ENCODE measurements at places on chromosomes 16 and 17. TPM values are rescaled to one million over a fixed set of nuclear protein-coding genes. Genes with fewer than 3 reads are reported as not detected.

DNA sequence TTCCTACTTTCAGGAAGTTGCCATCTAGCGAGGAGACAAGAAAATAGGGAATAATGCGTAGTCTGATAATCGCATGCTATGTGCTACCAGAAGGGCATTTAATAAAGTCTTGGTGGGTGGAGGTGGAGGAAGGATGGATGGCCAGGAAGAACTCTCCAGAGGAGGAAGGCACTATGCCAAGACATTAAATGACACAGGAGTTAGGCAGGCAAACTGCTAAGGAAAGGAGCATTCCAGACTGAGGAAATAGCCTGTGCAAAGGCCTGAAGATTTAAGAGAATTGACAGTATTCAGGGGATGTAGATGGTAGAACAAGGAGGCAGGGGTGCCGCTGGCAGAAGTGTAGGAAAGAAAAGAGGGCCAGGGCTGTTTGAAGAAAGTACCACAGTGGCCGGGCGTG lies 19.3 kb upstream of the ARHGAP44 start:
- no peak for DNase-seq

GRCh38 chr16:68113059-68113761 lies 28.0 kb downstream of the NFATC3 start:
- no peak for DNase-seq

DNA sequence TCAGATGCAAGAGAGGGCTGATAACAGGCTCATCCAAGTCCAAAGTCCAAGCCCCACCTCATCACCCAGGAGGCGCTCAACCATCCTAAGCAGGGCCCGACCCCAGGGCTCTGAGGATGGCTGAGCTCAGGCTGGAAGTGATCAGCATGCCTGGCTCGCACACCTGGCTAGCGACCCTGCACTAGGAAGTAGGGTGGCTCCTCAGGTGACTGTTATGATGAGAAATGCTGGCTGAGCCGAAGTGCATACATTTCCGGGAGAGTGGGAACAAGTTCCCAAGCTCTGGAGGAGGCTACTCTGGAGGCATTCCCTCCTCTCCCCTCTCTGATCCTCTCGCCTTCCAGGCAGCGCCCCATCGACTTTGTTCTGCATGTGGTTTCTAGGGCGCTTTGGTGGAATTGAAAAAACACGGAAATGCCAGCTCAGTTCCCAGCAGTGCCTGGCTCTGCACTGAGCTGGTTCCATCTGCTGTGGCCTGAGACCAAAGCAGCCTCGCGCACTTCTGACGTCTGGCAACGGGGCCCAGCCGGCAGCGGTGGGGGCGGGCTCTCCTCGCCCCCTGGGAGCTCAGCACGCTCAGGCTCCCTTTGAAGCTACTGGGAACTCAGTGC lies 130.3 kb downstream of the IRF8 start:
- DNase-seq, result no peak

- DNase-seq, result no peak
Measured at GRCh38 chr17:28704219-28704858, 7.3 kb downstream of the PROCA1 start.

DNA sequence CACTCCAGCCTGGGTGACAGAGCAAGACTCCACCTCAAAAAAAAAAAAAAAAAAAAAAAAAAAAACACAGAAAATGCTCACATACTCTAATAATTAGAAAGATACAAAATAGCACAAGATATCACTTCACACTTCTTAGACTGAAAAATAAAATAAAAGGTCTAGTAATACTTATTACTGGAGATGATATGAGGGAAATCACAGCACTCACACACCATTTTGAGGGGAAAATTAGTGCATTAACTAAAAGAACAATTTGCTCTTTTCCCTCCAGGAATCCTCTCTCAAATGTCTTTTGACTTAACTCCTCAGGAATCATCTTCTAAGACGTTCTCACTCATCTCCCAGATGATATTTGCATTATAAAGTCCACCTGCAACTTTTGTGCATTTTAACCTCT lies 697.9 kb upstream of the SOX9 start:
- no peak for DNase-seq

DNA sequence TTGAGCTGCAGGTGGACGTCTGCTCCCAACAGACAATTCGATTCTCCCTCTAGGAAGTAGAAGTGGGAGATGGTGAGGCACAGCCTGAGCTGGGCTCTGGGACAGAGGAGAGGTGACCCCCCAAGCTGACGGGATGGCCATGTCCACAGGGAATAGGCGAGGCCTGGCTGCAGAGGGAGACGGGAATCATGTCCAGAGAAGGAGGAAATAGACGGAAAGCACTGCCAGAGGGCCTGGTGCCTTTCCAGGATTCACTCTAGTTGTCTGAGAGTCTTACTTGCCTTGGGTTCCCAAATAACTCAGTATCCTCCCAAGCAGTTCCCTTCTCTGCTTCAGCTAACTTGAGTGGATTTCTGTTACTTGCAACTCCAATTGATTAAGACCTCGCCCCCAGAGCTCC lies 4.3 kb upstream of the CRISPLD2 start:
- no peak for DNase-seq

- DNase-seq, result no peak
Measured at GRCh38 chr17:17741349-17742023, 60.2 kb downstream of the RAI1 start.

DNA sequence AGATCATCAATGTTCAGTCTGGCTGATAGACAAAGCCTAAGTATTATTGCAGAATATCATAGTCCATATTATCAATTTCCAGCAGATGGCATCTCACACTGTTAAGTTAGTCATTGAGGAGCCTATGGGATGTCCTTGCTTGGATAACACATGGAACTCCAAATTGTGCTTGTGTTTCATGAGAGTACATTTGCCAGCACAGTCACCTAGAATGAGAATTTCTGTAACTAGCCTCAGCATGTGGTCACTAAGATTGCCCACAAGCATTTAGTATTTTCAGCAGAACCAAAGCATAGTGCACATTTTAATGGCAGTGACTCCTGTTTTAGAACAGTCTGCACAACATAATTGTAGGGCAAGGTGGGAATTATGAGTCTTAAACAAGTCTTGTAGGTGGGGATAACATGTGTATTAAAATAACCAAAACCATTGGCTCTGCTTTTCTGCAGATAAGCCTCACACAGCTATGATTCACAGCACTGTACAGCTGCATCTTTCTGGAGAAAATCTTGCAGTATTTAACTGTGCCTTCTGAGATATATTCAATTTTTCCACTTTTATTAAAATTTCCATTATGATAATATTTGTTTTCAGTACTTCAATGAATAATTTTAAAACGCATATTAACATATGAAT lies 882.8 kb upstream of the SOX9 start:
- DNase-seq, result peak; percentile 11

DNA sequence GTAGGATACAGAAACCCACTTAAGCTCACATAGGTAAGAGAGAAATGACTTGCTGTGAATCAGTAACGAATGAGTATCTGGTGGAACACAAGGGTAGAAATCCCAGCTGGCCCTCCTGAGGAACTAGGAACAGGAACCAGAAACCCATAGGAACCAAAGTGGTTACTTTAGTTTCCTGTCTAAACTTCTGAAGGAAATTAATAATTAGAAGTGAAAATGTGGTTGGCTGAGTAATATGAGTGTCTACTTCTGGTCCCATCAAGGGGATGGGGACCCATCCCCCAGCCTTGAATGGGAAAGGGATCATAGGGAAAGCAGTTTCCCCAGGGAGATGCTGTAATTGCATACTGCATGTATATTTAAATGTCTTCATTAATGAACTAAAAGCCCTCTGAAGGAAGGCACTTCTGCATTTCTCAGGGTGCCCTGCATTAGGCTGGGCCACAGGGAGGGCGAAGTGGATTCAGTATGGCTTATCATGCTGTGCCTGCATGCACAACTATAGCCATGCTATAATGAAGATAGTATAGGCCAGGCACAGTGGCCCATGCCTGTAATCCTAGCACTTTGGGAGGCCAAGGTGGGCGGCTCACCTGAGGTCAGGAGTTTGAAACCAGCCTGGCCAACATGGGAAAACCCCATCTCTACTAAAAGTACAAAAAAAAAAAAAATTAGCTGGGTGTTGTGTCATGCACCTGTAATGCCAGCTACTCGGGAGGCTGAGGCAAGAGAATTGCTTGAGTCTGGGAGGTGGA lies 45.6 kb downstream of the CYB5B start:
- DNase-seq, result no peak

DNA sequence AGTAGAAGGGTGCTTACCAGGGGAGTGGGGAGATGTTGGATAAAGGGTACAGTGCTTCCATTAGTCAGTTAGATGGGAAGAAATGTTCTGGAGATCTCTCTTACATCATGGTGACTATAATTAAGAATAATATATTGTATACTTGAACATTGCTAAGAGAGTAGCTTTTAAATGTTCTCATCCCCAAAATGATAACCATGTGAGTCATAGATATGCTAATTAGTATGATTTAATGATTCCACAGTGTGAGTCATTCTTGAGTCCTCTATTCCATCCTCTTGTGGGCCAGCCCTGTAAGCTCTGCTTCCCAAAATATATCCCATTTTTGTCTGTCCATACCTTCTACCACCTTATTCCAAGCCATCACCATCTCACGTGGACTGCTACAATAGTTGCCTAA lies 80.6 kb upstream of the CDH11 start:
- DNase-seq, result peak; percentile 5

DNA sequence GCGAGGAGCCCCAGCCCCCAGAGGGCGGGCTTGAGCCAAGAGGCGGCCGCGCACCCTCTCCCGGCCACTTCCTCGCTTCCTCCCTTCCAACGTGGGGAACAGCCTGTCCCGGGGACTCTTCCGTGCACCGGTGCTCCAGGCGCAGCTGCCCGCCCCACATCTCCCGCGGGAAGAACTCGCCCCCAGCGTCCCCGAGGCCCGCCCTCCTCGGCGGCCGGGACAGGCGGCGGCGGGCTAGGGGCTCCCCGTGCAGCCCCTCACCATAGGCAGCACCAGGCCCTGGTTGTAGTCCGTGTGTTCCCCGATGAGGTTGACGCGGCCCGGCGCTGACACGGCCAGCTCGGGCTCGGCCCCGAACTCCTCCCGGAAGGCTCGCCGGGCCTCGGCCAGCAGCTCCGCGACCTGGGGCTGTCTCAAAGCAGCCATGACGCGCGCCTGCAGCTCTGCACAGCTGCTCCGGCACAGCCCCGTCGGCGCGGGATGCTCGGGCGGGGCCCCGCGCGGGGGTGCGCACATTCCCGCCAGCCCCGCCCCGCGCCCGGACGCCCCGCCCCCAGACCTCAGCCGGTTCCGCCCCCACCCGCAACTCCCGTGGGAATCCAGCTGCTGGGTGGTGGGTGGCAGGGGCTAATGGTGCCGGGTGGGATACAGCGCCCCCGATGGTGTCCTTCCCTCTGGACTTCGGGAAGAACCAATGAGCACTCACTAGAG lies at the start of gene GALK1:
GALK1 (minus strand) TSS at position 482 of the 711 bp plus-strand sequence; CDS start at position 426, 56 bp downstream.
- DNase-seq, result no peak

GRCh38 chr16:67936124-67936879 lies at the start of gene PSMB10:
PSMB10 (minus strand) TSS chr16:67936850; CDS start chr16:67936749, 101 bp downstream.
- DNase-seq, result no peak

GRCh38 chr16:86809458-86809955 lies 231.2 kb downstream of the FOXL1 start:
- DNase-seq, result no peak

DNA sequence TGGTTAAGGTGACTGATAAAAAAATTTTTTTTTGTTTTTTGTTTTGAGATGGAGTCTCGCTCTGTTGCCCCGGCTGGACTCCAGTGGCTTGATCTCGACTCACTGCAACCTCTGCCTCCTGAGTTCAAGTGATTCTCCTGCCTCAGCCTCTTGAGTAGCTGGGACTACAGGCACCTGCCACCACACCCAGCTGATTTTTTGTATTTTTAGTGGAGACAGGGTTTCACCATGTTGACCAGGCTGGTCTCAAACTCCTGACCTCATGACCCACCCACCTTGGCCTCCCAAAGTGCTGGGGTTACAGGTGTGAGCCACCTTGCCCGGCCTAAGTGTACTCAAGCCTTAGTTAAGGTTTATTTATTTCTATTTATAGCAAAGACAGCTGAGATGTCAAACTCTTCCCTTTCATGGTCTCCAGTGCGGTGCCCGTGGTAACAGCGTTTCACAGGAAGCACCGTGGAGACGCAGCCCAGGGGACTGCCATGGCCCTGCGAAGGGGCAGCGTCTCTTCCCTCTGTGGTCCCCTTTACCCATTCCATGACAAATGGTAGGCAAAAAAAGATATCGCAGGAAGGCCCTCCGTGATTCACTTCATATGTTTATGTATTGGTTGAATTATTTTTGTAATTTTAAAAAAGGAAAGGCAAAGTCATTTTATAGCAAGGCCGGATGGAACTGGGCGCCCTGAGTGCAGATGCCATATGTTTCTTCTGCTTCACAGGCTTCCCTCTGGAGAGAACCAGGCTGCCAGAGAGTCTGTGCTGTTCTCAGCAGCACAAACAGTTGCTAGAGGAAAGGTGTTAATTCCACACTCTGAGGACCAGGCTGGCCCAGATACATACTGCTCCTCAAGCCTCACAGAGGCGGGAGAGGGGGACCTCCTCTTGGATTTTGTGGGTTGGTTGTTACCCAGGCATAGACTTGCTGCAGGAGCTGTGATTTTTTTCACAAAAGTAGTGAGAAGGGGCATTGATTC lies 29.2 kb downstream of the DDX19A start:
- DNase-seq, result no peak

- no peak for DNase-seq
Measured at GRCh38 chr17:42363767-42364585, 24.3 kb downstream of the STAT3 start.

GRCh38 chr17:43952351-43952723 lies 1.4 kb downstream of the PYY start:
- no peak for DNase-seq

GRCh38 chr17:36131421-36131820 lies 27.8 kb downstream of the CCL4 start:
- DNase-seq, result no peak

DNA sequence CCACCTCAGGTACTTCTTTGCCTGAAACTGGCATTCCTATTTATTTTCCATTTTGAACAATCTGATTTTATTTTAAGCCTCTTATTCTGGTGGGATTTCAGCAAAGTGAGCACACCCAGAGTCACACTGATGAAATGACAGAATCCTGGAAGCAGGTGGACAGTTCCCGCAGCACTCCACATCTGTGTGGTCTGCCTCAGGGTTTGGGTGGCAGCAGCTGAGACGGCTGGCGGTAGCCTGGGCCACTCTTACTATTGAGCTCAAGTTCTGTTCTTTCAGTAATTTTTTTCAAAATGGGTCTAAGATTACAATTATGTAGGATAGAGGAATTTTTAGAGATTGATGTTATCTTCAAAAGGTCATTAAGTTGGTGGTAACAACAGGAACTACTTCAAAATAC lies 32.5 kb upstream of the ENDOV start:
- no peak for DNase-seq

GRCh38 chr16:72992142-72992601 lies 55.8 kb downstream of the ZFHX3 start:
- no peak for DNase-seq

SPSB3 gene
- polyA plus RNA-seq, result 18.3 TPM

TP53TG3D gene
- 0.13 TPM for polyA plus RNA-seq

C17orf78 gene
- not detected for polyA plus RNA-seq

TNP2 gene
- not detected for polyA plus RNA-seq

FBXL16 gene
- polyA plus RNA-seq, result 3.0 TPM

AMZ2 gene
- polyA plus RNA-seq, result 123 TPM

MYCBPAP gene
- 9.5 TPM for polyA plus RNA-seq

ADCY9 gene
- polyA plus RNA-seq, result 2.9 TPM

AANAT gene
- polyA plus RNA-seq, result not detected

GALR2 gene
- not detected for polyA plus RNA-seq

WNT9B gene
- 0.12 TPM for polyA plus RNA-seq

CTRB1 gene
- not detected for polyA plus RNA-seq

ARSG gene
- 0.41 TPM for polyA plus RNA-seq

Measured in keratinocyte (primary cell).